ENCODE measurements at places on chromosomes 4 and X.

DNA sequence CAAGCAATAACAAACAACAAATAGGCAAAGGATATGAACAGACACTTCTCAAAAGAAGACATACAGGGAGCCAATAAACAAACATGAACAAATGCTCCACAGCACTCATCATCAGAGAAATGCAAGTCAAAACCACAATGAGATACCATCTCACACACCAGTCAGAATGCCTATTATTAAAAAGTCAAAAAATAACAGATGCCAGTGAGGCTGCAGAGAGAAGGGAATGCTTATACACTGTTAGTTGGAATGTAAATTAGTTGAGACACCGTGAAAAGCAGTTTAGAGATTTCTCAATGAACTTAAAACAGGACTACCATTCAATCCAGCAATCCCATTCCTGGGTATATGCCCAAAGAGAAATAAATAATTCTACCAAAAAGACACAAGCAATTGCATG, 129.8 kb upstream of the MAGEB2 start:
- no peak for DNase-seq

DNA sequence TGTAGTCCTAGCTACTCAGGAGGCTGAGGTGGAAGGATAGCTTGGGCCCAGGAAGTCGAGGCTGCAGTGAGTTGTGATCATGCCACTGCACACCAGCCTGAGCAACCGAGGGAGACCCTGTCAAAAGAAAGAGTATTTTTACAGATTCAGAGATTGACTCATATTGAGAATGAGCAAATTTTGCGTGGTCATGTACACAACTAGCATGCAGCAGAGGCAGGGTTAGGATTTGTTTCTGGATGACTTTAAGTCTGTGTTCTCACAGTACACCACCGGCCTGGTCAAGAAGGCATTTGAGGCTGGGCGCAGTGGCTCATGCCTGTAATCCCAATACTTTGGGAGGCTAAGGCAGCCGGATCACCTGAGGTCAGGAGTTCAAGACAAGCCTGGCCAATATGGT, 44.8 kb upstream of the CBR4 start:
- DNase-seq: no peak

GRCh38 chrX:25288676-25289075, 272.9 kb upstream of the ARX start:
- no peak for DNase-seq

DNA sequence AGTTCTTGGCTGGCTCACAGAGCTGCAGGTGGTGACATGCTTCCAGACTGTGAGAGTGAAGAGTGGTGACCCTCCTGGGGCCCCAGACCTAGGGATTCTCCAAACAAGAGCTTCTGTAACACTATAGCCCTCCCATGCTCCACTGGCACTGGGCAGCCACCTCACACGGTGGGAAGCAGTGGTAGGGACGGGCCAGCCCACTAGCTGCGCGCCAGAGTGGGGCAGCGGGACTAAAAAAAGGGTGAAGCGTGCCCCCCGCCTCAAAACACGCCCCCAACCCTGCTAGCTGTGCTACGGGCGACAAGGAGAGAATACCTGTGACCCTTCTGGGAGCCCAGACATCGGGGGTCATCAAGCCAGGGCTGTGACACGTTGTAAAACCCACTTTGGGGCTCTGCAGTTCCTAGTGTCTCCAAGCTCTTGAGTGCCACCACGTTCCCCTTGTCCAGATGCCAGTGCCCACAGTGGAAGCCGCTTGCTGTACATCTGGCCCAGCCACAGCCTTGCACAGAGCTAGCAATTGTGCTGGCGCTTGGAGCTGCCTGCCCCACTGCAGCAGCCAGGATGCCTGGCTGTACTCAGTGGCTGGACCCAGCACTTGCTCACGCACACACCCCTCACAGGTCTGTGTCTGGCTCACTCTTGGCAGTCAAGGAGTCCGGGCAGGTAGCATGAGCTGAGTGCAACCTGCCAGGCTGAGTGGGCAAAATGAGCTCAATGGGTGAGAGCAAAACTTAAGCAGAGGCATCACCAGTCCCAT, 100.0 kb downstream of the DCAF12L2 start:
- no peak for DNase-seq

DNA sequence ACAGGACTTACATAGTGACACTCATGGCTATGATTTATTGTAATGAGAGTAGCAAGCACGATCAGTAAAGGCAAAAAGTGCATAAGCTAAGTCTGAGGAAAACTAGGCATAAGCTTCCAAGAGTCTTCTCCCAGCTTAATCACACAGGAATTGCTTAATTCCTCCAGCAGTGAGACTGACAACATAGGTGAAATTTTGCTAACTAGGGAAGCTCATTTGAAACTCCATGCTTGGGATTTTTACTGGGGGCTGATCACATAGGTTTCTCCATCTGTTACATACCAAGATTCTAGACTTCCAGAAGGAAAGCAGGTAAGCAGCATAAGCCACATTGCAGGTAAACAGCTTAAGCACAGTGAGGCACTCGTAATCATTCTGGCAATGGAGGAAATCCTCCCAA, 71.8 kb upstream of the FHDC1 start:
- no peak for DNase-seq

- DNase-seq: no peak
Measured at GRCh38 chrX:109943740-109944092, 59.2 kb upstream of the TMEM164 start.

- no peak for DNase-seq
Measured at GRCh38 chr4:175747250-175747649, 64.8 kb downstream of the GPM6A start.

Measured in activated CD4-positive, alpha-beta T cell treated with anti-CD3 and anti-CD28 coated beads, Interleukin-2, amount 50 U/mL, for 4 hours (primary cell).